ENCODE measurements at places on chromosomes 5 and 9.

GRCh38 chr9:122939601-122940000, 1.2 kb upstream of the RABGAP1 start:
- DNase-seq, result no peak

DNA sequence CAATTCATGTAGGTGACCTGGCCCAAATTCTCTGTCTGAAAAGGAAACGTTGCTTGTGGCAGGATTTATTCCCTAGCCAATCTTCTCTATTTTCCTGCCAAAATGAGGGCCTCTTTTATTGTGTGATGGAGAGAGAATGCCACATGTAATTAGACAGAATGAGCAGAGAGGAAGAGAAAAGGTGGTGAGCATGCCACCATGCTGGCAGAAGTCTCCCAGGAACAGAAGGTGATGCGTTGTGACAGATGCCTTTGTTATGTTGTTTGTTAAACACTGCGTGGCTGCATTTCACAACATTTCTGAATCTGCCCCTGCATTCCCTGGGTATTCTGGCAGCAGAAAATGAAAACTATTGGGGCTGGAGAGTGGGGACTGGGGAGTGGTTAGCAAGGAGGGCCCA, 577.6 kb downstream of the TLR4 start:
- no peak for DNase-seq

- DNase-seq, result no peak
Observed at GRCh38 chr5:92444888-92445287, 1061.8 kb upstream of the ARRDC3 start.

- DNase-seq, result no peak
Observed at GRCh38 chr9:131633491-131634031, 88.2 kb downstream of the PRRT1B start.

- no peak for DNase-seq
Observed at GRCh38 chr5:95817430-95817829, 5.1 kb downstream of the GLRX start.

- DNase-seq, result no peak
Observed at GRCh38 chr5:61915646-61916045, 390.4 kb upstream of the KIF2A start.

DNA sequence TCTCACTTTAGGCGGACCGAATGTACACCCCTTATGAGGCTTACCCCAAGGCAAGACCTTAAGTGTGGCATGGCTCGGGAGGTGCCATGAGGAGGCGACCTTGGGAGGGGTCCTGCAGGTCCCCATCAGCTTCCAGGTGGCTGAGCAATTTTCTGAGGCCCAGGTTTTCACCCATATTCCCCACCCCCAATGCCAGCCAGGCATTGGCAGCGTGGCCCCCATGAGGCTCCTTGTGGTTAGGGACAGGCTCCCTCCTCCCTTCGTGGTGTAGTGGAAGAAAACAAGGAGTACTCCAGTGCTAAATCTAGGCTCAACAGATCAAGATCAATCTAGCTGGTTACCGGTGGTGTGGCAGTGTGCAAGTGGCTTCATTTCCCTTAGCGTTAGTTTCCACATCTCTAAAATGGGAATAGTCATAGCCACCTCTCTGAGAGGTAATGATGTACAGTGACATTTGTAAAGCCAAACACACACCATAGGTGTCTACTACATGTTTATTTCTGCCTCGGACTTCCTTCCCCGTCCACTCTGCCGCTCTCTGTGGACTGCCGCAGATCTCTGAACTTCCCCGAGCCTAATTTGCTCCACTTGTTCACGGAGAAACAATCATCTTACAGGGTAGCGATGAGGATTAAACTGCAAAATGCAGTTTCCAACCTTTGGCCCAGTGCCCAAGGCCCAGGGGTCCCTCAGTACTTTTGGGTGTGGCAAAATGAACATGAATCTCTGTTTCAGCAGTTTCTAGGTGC, 8.4 kb downstream of the LHX2 start:
- no peak for DNase-seq

DNA sequence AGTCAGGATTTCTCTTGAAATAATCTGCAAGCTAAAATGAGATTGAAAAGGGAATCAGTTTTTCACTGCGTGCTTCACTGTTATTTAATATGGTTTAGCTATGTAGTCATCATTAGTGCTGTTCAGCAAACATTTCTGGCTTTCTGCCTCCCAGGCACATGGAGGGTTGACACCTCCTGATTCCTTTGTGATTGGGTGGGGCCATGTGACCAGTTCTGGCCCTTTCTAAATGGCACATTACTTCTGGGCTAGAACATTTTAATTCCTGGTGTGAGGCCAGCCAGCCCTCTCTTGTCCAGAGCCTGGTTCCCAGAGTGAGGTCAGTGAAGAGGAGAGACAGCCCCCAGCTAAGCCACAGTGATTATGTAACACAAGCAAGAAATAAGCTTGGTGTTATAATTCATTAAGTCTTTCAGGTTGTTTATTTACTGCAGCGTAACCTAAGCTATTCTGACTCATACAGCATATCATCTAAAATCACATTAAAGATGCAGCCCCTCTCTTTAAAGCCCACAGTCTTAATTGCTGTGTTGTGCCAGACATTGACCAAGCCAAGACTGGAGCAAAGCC, 17.4 kb upstream of the ARSI start:
- no peak for DNase-seq

- no peak for DNase-seq
Observed at GRCh38 chr9:100911273-100911672, 117.3 kb upstream of the PLPPR1 start.

- no peak for DNase-seq
Observed at GRCh38 chr9:79661279-79661678, 89.5 kb downstream of the TLE4 start.
